ENCODE measurements at places on chromosomes 3 and 15.

GRCh38 chr15:64110950-64111678, 15.3 kb downstream of the SNX1 start:
- no peak for DNase-seq

DNA sequence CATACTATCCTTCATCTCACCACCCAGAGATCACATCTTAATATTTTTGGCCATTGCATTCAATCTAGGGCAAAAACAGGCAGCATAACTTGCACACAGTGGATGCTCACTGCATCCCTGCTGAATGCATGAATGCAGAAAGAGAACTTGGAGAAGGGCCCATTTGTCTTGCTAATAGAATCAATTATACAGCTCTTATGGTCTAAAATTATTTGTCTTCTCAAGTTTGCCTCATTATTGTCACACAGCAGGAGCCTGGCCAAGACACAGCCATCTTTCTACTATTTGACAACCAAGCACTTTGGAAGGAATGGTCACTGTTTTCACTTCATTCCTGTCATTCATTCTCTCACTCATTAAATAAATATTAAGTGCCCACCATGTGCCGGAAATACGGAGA, 1.2 kb upstream of the ARHGEF26 start:
- no peak for DNase-seq

- no peak for DNase-seq
These were observed 22.0 kb downstream of the GASK1A start for GRCh38 chr3:43001094-43001553.

DNA sequence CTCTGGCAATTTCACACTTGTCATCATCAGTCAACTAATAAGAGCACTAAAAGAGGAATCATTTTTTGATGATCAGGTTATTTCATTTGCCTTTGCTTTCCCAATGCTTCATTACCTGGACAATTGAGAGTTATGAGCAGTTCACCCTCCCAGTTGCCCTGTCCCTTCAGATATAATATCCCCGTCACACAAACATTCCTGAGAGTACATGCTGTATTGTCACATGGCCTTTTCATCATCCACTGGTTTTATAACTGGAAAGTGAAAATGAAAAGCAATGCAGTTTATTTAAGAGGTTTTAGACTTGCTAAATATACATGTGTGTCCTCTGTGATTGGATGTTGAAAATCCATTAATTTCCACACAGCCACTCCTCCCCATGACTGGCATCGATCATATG, 9.0 kb downstream of the RORA start:
- DNase-seq: no peak

GRCh38 chr3:34238407-34238806, 440.0 kb downstream of the PDCD6IP start:
- no peak for DNase-seq

DNA sequence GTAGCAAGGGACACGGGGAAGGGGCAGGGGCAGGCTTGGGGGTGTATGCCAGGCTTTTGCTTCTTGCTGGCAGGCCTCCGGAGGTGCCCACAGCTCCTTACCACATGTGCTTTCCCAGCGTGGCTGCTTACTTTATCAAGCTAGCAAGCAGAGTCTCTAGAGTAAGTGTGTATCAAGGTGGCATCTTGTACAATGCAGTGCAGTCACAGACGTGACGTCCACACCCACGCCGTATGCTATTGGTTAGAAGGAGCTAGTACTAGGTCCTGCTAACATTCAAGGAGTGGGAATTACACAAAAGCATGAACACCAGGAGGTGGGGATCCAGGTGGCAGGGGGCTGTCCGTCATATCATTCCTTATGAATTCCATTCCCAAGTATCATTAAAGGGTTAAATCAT, 15.3 kb upstream of the AGBL1 start:
- no peak for DNase-seq

DNA sequence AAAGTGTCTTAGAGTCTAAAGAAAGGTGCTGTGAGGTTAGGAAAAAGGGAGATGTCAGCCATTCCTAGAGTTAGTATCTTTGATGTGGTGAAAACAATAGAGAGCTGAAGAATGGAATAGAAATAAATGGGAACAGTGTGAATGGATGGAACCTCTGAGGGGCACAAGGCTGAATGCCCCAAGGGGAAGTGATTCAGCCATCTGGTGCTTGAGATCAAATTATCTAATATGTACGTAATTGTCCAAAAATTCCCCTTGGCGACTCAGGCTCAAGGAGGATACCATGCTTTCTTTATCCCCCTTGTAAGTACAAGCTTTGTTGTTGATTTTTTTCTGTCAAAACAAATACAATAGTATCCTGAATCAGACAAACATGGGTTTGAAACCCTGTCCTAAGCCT, 361.6 kb downstream of the LSAMP start:
- DNase-seq: no peak

Data from activated CD4-positive, alpha-beta T cell treated with anti-CD3 and anti-CD28 coated beads for 24 hours (primary cell).